ENCODE measurements at places on chromosomes 4 and X.

DNA sequence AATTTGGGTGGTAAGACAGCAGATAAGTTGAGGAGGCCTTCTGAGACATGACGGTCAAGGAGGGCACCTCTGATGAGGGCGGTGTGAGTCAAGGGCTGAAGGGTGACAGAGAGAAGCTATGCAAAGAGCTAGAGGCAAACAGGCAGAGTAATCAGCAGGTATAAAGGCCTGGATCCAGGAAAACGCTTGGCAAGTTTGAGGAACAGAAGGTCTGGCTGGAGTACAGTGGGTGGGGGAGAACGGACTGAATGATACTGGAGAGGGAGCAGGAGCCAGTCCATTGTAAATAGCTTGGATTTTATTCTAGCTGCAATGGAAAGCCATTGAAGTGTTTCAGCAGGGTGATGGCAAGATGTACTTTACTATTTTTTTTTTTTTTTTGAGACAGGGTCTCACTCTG lies 39.3 kb downstream of the RAB33B start:
- no peak for DNase-seq

DNA sequence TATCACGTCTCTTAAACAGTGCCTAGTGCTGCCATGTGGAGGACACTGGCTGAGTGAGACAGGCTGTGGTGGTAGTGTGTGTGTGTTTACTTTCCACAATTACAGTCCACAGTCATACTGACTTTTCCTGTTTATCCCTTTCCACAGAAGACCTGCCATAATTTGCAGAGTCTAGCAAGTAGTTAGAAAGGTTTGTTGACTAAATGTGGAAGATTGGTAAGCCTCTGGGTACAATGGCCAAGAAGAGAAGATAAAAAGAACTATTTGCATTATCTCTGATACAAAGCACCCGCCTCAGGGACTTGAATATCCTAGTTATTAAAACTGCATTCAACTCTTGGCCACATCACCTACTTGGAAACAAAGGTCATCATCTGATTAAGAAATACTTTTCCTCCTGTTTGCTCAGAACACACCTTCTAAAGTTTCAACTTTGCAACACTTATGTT lies 89.1 kb downstream of the FAM13A start:
- DNase-seq = no peak

GRCh38 chrX:118740276-118740889 lies 13.0 kb downstream of the IL13RA1 start:
- no peak for DNase-seq

DNA sequence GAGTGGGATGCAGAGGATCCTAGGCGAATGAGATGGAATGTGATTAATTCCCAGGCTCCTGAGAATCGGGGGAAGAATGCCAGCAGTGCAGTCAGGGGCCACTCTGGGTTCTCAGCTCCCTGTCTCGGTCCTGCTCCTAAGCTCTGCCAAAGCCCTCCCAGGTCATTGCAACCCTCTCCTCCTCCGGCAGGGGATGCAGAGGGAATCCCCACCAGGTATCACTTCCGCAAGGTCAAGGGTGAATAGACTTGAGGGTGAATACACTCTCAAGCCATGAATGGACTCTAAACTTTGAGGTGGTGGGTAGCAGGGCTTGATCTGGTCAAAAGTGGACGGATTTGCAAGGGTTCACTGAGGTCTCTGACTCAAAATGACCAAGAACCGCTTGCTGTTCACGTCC lies 139.3 kb upstream of the MXRA5 start:
- DNase-seq = no peak

- DNase-seq = no peak
Observed at GRCh38 chr4:151046609-151047008, 31.5 kb upstream of the LRBA start.

- no peak for DNase-seq
Observed at GRCh38 chrX:120668357-120668756, 38.5 kb upstream of the C1GALT1C1 start.

DNA sequence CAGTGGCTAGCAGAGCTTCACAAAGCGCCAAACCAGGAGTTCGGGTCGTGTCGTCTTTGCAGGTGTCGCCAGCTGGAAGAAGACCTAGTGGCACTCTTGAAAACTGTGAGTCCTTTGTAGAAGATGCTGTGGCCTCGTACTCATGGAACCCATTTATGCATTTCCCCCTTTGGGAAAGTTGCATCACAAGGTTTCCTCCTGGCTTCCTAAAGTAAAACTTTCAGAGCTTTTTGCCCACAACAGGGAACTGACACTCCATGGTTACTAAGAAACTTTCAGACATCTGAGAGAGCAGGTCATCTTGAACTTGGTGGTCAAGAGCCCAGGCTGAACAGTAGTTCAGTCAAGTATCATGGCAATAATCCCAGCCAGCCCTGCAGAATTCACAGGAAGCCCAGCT lies 15.9 kb upstream of the NOCT start:
- no peak for DNase-seq

DNA sequence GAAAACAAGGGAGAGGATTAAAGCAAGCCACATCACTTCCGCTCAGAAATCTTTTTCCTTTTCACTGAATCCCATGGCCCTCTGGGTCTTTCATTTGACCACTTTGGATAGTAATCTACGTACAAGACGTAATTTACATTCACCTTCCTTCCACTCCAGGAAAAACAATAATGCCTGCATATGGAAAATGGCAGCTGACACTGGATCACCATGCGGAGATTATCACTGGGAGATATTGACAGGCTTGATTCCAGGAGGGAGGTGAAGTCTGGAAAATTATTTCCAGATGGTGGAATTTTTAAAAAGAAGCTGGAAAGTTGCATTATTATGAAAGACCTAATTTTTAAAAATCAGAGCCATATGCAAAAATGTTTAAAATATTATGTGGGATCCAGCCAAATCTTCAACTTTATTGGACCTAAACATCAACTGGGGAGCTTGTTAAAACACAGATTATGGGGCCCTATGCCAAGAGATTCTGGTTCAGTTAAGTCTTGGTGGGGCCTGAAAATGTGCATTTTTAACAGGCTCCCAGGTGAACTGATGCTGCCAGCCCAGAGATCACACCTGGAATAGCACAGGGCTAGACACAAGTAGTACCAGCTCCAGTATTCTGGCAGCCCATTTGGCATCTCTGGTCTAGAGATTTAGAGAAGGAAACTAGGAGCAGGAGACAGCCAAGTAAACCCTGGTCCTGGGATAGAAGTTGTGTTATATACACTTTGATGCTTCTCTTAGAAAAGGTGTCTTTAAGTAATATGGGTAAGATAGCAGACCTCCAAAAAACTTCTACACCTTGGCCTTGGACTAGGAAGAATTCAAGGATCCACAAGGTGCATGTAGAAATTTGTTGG lies 290.3 kb upstream of the LDB2 start:
- DNase-seq = no peak

- no peak for DNase-seq
Observed at GRCh38 chr4:113012122-113012725, 37.2 kb upstream of the ANK2 start.

DNA sequence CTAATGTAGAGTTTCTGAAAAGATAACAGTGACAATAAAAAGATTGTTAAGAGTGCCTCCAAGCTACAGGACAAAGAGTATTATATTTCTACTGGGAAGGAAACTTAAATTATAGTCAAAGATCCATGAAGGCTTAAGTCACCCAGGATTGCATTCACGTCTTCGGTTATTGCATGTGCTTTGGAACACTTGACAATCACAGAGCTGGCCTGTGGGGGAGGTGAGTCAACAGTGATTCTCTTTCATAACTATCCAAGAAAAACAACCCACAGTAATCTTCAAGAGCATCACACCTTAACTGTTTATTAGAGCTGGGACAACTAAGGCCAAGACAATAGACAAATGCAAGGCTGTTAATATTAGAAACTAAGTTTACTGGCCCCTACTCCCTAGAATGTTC lies 40.3 kb downstream of the PDGFC start:
- no peak for DNase-seq

DNA sequence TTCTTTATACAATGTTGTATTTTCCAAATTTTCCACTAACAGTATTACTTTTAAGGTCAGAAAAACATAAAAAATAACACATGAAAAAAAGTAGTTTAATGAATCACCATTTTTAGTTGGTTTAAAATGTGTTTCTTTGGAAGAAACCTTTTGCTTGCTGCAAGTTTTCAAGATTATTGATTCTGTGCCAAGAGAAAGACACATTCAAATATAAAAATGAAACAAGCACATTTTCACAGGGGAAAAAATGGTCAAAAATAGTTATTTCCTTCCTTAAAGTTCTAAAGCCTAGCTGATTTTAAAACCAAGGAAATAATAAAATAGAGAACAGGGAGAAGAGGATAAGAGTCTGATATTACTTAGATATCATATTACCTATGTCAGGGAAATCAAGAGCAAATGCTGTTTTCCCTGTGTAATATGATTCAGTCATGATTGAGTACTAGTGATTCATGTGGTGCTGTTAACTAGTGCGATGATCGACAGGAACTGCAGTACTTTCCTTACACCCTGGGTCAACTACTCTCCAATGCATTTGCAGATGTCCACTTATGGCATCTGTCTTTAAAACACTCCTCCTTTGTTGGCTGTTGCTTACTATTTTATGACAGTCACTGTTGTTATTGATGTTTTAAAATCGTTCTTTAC lies 103.8 kb downstream of the CAMK2D start:
- DNase-seq = no peak

DNA sequence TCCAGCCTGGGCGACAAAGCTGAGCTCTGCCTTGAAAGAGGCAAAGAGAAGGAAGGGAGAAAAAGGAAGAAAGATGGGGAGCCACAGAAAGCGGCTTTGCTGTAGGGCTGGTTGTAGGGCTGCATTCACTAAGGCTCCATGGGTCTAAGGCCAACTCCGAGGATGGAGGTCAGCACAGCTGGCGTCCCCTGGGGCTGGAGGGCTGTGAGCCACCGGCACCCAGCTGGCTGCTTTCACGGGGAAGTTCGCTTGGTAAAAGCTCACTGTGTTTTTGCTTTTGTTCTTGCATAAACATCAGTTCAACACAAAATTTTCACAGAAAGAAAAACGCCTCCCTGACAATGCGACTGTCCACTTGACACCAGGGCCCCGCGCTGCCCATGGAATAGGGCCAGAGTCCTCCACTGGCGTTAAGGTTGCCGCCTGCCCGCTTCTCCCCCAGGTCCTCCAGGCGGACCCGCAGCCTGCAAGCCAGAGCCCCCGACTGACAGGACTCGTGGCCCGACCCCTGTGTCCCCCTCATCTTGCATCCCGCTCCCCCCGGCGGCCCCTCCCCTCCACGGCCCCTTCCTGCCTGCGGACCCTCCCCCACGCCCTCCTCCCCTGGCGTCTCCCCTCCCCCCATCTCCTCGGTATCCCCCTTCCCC lies 1.1 kb downstream of the RNF212 start:
- no peak for DNase-seq

DNA sequence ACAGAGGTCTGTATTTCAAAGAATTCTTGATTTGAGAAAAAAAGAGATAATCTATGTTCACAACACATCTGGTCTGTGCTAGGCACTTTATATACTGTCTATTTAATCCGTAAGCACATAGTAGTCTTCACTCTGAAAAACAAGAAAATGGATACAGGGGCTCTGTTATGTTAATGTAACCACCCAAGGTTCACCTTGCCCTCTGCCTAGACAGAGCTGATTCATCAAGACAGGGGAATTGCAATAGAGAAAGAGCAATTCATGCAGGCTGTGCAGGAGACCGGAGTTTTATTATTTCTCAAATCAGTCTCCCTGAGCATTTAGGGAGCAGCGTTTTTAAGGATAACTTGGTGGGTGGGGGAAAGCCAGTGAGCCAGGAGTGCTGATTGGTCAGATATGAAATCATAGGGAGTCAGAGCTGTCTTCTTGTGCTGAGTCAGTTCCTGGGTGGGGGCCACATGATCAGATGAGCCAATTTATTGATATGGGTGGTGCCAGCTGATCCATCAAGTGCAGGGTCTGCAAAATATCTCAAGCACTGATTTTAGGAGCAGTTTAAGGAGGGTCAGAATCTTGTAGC lies 92.9 kb upstream of the TNIP3 start:
- DNase-seq = no peak

DNA sequence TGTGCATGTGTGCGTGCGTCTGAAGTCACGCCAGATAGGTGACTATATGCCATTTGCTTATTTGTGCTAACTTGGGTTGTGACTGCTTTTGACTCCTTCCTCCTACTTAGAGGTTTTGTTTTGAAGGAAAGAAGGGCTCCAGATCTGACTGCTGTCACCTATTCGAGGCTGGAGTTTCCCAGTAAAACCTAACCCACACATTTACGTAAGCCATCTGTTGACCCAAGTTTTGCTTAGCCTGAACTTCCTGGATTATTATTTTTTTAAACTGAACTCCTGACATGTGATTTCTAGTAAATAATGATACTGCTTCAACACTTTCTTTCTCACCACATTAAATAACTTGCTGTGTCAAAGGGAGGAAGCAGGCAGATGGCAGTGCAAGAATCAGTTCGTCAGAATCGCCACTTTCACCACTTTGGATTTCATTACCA lies 41.5 kb downstream of the DTHD1 start:
- DNase-seq = no peak

DNA sequence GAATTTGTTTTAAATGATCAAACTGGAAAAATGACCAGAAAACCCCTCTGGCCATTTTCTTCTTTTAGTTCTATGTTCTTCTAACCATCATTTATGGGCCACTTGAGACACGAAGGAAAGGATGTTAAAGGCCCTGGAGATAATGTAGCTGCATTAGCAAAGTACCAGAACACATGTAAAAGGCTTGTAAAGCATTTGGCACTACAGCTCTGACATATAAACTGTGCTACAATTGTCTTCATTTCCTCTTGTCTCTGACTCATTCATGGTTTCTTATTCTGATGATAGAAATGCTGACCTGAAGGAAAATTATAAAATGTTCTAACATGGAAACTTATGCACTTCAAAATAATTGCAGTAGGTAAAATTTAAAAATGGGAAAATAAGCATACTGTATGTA lies 388.7 kb downstream of the FAT4 start:
- DNase-seq = no peak

DNA sequence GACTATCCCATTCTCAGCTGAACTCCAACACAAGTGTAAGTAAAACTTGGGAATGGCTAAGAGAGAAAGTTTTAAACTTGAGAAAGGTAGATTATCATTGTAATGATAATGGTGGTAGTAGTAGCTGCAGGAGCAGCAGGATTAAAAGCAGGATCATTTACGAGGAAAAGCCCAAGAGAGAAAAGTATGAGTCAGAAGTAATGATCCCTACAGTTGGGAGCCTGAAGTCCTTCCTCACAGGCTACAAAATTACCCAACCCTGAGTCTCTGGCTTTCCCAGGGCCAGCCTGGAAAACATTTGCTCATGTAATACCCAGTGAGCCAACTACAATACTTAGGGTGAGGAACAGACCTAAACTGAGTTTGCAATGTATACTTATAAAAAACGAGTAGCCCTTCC lies 4.4 kb upstream of the PRDM8 start:
- DNase-seq = no peak

DNA sequence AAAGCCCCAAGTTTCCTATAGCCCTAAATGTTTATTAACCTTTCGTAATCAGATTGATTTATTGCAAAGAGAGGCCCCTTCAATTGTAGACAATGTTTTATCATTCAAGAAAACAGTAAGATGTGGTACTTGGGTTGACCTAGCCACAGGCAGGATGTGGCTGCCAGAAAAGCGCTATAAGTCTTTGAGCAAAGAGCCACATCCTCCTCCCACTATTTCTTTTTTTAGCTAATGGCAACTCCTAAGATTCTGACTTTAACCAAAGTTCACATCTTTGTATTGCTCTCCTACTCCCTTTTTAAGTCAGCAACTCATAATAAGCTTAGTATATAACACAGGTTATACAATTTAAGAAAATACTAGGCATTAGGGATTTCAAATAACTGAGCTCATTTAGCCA lies 70.7 kb upstream of the PPP3CA start:
- no peak for DNase-seq

- DNase-seq = peak; percentile 56
Observed at GRCh38 chr4:186104890-186105646, 564 bp downstream of the FAM149A start.
